ENCODE measurements at places on chromosomes 1 and 21.

GRCh38 chr1:205456383-205456867 is 580 bp upstream of the BLACAT1 start:
- DNase-seq = no peak

- no peak for DNase-seq
Observed at GRCh38 chr21:18917622-18918021, 514.0 kb upstream of the TMPRSS15 start.

GRCh38 chr1:28247612-28248272 is 11.6 kb upstream of the SESN2 start:
- DNase-seq = no peak

DNA sequence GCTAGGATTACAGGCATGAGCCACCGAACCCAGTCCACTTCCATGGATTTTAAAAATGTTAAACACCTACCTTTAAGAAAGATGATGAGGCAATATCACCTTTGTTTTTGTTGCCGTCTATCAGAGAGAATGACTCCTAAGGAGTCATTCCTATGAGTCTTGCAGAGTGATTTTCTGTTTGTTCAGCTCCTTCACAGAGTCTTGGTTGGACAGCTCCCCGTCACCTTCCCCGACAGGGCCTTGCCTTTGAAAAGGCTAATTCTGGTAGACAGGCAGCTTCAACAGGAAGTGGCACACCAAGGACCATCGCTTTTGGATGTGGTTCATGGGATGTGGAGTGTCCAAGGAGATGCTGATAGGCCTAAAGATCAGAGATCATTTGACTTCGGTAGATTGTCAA is 17.5 kb downstream of the ZBTB18 start:
- DNase-seq = no peak

GRCh38 chr1:31055501-31055900 is 10.0 kb downstream of the PUM1 start:
- no peak for DNase-seq
